ENCODE measurements at places on chromosomes 5 and 9.

- no peak for DNase-seq
These were observed 24.6 kb downstream of the SSBP2 start for GRCh38 chr5:81726297-81726696.

- DNase-seq, result no peak
These were observed 75.8 kb downstream of the GTF3C4 start for GRCh38 chr9:132745756-132746709.

GRCh38 chr9:92654481-92655301, 15.2 kb downstream of the IPPK start:
- DNase-seq, result no peak

- no peak for DNase-seq
These were observed 189.7 kb downstream of the DCP2 start for GRCh38 chr5:113166261-113166660.

- DNase-seq, result no peak
These were observed 115.8 kb upstream of the CACNA1B start for GRCh38 chr9:137761793-137762192.

DNA sequence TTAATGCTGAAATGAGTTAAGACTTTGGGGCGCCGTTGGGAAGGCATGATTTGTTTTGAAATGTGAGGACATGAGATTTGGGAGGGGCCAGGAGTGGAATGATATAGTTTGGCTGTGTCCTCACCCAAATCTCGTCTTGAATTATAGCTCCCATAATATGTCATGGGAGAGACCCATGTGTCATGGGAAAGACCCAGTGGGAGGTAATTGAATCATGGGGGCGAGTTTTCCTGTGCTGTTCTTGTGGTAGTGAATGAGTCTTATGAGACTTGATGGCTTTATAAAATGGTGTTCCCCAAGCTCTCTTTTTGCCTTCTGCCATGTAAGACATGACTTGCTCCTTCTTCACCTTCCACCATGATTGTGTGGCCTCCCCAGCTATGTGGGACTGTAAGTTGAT, 5.1 kb downstream of the SLC25A48 start:
- DNase-seq, result no peak

DNA sequence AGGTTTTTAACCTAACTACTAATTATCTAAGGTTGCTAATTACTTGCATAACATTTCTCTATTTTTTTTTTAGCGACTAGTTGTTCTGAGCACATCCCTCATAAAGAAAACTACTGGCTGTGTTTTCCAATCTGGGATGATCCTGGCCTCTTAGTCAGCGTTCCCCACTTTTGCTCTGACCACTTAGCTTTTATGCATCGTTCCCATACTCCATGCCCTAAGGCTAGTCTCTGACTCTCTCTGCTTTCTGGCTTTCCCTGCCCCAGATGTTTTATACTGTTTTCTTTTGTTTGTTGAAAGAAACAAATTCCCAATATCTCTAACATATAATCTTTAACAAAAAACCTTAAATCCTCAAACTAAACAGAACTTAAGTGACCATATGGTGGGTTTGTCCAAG, 217.9 kb downstream of the SPATA31D1 start:
- DNase-seq, result no peak

GRCh38 chr9:108468364-108468763, 387.4 kb downstream of the ACTL7B start:
- DNase-seq, result no peak

- DNase-seq, result no peak
These were observed 19.8 kb downstream of the BRINP1 start for GRCh38 chr9:119349351-119349825.

DNA sequence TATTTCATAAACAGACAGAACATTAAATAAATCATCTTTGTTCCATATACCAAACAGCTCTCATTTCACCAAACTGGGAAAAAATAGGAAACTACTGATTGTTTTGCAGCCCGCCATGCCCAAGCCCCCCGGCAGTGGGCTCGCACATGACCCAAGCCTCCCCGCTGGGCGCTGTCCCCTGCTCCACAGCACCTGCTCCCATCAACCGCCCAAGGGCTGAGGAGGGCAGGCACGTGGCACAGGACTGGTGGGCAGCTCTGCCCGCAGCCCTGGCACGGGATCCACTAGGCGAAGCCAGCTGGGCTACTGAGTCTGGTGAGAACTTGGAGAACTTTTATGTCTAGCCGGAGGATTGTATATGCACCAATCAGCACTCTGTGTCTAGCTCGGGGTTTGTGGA, 554.8 kb upstream of the CCNG1 start:
- no peak for DNase-seq

DNA sequence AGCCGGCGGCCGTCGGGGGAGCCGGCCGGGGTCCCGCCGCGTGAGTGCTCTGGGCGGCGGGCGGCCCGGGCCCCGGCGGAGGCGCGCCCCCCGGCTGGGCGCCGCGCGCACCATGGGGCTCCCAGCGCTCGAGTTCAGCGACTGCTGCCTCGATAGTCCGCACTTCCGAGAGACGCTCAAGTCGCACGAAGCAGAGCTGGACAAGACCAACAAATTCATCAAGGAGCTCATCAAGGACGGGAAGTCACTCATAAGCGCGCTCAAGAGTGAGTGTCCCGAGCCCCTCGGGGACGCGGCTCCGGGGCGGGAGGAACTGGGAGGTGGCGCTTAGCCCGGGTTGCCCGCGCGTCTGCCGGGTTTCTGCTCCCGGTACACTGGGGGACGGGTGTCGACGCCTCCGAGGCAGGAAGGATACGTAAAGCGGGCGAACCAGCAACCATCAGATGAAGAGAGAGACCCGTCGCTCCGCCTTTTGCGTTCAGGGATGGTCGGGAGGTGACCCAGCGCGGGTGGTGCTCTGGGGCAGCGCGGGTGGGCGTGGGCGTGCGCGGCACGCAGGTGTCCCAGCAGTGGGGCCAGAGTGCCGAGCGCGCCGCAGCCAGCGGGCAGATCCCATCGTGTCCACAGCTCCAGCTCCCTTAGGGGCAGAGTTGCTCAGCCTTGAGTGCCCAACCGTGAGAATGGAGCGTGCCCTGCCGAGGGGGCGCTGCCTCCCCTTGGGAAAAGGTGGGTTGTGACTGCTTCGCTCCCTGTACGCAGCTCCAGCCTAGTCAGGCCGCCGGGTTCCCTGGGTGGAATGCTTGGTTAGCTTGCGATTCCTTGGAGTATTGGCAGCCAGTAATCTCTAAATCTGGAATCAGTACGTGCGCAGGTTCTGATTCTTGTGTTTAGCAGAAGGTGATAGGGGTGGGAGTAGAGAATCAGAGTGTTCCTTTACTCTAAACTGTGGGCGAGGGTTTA, 753 bp downstream of the ARHGAP26 start:
- peak; percentile 42 for DNase-seq

- peak; percentile 18 for DNase-seq
These were observed 14.0 kb downstream of the TGFBR1 start for GRCh38 chr9:99118782-99119466.

DNA sequence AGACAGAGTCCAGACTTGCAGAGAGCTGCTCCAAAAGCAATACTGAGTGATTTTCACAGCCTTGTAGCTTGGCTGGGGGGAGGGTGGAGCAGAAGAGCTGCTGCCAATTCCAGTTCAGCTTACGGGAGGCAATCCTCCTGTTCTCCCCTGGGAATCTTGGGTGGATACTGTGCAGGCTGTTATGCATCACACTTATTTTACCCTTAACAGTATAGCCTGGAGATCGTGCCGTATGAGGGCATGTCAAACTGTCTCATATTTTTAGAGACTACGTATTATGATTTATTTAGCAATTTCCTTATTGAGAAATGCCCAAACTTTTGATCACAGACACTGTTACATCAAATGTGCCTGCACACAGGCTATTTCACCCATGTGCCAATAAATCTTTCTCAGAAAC, 85.2 kb downstream of the BASP1 start:
- DNase-seq, result no peak

DNA sequence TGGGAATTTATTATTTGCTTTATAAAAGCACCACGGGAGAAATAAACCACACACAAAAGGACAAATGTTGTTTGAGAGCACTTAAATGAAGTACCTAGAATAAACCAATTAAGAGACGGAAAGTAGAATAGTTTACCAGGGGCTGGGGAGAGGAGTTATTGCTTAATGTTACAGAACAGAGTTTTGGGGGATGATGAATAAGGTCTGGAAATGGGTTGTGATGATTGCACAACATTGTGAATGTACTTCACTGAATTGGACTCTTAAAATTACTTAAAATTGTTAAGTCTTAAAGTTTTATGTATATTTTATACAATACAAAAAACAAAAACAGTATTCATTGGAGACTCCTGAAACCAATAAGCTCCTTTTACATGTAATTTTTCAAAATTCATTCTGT, 1.5 kb downstream of the ZBTB43 start:
- no peak for DNase-seq

DNA sequence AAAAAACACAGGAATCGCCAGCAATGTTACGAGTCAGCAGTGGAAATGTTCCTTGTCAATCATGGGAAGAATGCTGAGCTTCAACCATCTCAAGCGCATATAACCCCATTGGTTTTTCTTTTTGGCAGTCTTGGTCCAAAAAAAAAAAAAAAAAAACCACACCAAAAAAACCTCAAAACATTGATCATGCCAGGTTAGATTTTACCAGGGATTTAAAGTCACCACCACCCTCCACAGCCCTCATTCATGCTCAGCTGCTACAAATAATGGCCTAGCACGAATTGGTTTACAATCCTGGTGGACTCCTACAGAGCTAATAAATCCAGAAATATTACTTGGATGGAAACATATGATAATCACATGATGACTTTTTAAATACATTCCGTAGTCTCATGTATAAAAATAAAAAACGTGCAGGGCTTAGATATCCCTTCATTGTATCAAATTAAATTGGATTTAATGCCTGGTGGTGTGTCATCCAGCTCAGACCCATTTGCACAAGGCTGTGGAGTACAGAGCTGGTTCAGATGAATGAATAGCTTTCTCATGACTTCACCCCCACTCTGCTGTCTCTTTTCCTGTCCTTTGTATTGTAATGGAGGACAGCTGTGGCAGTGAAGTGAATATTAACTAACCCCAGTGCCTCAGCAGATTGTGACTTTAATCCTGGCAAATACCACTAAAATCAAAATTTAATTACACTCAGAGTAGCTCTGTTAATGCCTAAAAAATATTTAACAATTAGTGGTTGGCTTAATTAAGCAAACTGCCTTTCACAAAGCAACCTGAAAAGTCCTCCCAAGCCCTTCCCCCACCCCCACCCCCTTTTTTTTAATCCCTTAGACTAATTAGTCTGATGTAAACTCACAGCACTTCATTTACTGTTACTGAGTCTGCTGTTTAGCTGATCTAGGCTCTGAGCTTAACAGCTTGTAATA, 626.5 kb upstream of the ZNF608 start:
- no peak for DNase-seq

GRCh38 chr5:173727839-173728778, 111.7 kb upstream of the BOD1 start:
- DNase-seq, result no peak

DNA sequence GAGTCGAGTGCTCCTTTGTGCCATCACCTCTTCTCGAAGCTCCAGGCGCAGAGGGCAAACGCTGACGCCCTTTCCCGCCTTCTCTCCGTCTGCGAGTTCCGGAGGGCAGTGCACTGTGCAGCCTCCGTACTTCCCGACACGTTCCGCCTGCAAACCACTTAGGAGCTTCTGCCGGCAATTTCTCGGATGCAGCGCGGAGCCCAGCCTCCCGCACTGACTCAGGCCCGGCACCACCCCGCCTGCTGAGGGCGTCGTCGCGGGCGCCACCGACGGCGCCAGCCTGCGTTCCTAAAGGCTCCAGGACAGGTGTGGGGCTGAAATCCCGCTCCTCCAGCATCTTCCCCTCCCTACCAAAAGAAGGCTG, 9.3 kb upstream of the TRIM36 start:
- DNase-seq, result no peak

- no peak for DNase-seq
These were observed 203.9 kb downstream of the PLK2 start for GRCh38 chr5:58255970-58256369.

GRCh38 chr5:169686137-169686536, 49.1 kb downstream of the DOCK2 start:
- DNase-seq, result no peak

- no peak for DNase-seq
These were observed 13.0 kb downstream of the STOM start for GRCh38 chr9:121357011-121357410.

DNA sequence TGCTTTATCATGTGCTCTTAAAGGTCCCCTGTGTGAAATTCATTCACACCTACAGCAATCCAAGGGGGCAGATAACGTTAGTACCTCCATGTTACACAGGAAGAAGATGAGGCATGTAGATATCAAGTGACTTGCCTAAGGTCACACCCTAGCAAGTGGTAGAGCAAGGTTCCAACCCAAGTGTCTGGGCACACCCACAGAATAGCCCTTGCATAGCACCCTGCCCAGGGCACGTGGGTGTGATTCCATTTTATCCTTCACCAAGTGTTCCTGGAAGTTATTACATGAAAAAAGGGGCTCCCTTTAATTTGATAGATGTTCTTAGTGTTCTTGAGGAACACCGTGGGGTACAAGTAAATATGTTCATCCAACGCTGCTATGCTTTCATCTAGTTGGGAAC, 4.9 kb downstream of the TMEM171 start:
- DNase-seq, result no peak

- no peak for DNase-seq
These were observed 6.1 kb upstream of the STOML2 start for GRCh38 chr9:35108946-35109575.

GRCh38 chr5:50580506-50580905, 85.9 kb upstream of the PARP8 start:
- DNase-seq, result no peak

- DNase-seq, result no peak
These were observed 175.0 kb upstream of the ISL1 start for GRCh38 chr5:51208296-51208695.

DNA sequence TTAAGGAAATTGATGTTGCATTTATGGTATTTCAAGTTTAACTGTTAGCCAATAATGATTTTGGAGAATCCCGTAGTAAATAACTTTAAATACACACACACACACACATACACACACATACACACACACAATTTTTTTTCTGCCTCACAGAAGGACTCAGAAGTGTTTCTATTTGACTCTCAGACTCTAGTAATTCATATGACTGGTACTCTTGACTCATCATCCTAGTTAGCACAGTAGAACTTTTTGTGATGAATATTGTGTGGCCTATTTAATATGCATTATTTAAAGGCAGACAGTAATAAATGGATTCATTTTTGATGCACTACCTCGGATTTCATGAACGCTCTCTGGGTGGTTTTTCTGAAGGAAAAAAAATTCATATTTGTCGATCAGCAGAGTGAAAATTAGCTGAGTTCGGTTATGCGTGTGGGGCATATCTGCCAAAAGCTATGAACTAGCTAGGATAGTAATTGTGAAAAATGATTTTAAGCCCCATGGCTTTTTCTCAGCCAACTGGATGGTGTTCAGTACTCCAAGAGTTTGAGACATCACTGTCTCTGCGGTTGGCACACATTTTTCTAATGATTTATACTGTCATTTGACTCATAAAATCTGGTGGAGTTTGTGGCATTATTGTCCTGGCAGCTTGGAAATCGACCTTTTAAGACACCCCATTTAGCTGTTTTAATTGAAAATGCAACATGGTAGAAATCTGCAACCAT, 102.2 kb downstream of the PCSK5 start:
- DNase-seq, result no peak

All from activated gamma-delta T cell treated with anti-CD3 and anti-CD28 coated beads, Interleukin-2, amount 50 U/mL, for 16 hours (primary cell).